ENCODE measurements at places on chromosomes 1 and 21.

DNA sequence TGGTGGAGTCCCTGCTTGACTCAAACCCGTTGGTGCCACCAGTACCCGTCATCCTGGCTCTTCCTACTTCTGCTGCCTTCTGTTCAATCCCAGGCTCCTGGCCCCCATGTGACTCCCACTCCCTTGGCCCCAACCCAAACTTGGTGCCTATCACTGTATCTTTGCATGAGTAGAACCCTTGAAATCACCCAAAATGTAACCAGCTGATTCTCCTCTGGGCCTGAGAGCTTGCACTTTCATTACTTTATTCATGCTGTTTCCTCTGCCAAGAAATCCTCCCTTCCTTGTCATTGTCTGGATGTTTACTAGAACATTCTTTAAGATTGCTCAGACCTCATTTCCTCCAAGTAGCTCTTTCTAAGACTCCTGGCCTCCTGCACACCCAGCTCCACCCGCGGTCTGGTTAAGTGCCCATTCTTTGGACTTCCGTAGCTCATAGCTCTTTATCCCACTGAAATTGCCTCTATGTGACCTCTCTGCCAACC is 15.7 kb downstream of the PTAFR start:
- DNase-seq: peak; percentile 31

- DNase-seq: no peak
These were observed 341.5 kb downstream of the VAV3 start for GRCh38 chr1:107623431-107623830.

DNA sequence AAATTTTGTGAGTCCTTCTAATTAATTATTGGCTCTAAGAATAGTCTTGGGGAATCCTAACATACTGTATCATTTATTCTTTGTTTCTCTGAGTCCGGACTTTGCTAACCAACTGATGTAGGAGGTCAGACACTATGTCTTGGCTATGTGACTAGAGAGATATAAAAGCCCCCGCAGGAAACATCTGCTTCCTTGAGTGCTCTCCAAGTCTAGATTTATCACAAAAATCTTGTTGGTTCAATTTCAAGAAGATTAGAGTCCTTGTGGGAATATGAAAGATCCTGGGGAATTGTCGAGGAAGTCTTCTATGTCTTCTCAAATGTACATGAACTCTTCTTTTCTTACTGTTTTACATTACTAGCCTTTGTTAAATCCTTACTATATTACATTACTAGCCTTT is 1712.5 kb downstream of the NCAM2 start:
- DNase-seq: no peak

- DNase-seq: no peak
These were observed 277.1 kb upstream of the DUSP10 start for GRCh38 chr1:222019029-222019428.

GRCh38 chr1:150221552-150221951 is 14.4 kb downstream of the ANP32E start:
- DNase-seq: no peak

Data from mucosa of descending colon (tissue), 3 donors.